ENCODE measurements at places on chromosomes 12 and 14. TPM values are rescaled to one million over a fixed set of nuclear protein-coding genes. Genes with fewer than 3 reads are reported as not detected.
A peak's percentile ranks its signal among the peaks of the same experiment; 100 is the strongest.

MORN3 gene
- 0.26 TPM for total RNA-seq

GRCh38 chr14:30983858-30984257 lies 41.6 kb upstream of the AP4S1 start:
- DNase-seq: no peak

DNA sequence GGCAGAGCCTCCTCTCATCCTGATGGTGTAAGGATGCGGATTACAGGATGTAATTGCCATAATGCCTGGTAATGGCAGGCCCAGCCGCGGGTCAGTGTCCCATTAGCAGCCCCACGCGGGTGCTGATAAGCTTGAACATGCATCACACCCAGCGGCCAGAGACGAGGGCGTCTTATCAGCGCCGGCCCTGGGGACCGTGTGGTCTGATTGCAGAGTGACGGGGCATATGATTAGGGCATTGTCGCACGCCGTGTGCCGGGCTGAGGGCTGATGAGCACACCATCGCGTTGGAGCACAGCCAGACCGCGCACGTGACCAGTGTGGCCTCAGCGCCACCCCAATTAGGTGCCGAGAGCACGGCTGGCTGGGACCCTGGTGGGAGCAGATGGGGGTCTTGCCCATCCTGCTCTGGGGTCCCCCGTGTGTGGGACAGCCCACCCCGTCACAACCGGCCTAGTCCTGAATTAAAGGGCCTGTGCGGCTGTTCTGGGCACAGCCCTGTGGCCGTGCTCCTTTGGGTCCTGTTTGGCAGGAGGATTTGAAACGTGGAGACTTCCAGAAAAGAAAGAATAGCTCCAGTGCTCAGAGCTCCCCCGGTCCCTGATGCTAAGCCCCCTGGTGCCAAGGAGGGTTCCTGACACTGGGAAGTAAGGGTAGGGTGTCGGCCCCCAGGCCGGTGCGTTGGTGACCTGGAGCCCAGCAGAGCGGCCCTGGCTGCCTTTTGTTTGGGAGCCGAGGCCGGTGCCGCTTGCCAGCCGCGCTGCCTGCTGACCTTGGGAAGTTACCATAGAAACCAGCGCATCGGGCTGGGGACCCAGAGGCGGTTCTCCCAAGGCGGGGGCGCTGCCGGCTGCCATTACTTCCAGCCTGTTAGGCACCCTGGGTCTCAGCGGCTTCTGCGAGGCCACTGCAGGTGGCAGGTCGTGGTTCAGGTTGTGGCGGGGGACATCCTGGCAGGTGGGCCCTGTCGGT lies 20.7 kb downstream of the KIF26A start:
- no peak for DNase-seq

DNA sequence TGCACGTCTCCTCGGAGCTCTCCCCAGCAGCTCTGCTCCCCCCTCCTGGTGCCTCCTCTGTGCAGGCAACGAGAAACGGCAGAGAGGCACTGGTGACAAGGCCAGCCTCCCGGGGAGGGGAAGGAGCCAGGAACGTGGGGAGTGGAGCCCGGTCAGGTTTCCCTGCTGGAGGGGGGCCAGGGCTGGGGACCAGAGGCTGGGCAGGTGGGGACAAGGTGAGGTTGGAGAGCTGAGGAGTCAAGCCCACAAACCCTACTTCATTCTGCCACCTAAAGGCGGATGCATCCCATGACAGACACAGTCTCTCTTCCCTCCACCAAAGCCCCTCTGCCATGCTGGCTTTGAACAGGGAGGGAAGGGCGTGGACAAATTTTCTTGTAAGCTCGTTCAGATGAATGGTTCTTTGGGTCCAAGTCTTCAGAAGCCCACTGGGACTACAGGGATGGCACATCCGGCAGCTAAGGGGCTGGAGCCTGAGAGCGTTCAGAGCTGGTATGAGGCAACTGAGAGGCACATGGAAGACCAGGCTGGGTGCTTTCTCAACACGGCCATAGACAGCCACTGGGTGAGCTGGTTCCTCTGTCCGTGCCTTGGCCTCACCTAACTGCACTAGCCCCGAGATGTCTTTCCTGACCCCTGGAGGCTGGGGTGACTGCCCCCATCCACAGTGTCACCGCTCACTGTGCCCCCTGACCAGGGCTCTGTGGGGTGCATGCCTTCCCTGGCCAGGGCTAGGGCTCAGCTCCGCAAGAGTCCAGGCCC lies 105.9 kb downstream of the RBM19 start:
- no peak for DNase-seq

DNA sequence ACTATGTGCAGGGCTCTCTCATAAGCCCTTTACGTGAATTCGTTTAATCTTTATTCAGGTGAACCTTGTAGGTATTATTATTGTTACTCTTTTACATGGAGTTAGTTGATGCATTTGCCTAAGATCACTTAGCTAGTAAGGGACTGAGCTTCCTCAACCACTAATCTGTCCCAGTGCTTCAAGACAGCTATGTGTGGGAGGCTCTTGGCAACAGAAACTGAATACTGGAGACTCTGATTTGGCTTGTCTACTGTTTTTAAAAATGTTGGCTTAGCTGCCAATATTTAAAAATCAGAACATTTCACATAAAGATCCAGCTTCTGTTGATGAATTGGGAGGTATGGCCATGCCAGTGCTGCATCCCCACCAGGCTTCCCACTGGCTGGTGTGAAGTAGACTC lies 6.8 kb downstream of the KNTC1 start:
- no peak for DNase-seq

- peak; percentile 25 for DNase-seq
Measured at GRCh38 chr12:12334367-12335040, 15.5 kb downstream of the MANSC1 start.

- DNase-seq: no peak
Measured at GRCh38 chr12:50806176-50806575, 36.5 kb upstream of the TMPRSS12 start.

DPPA3 gene
- not detected for total RNA-seq

A2M gene
- 24.3 TPM for total RNA-seq

DNA sequence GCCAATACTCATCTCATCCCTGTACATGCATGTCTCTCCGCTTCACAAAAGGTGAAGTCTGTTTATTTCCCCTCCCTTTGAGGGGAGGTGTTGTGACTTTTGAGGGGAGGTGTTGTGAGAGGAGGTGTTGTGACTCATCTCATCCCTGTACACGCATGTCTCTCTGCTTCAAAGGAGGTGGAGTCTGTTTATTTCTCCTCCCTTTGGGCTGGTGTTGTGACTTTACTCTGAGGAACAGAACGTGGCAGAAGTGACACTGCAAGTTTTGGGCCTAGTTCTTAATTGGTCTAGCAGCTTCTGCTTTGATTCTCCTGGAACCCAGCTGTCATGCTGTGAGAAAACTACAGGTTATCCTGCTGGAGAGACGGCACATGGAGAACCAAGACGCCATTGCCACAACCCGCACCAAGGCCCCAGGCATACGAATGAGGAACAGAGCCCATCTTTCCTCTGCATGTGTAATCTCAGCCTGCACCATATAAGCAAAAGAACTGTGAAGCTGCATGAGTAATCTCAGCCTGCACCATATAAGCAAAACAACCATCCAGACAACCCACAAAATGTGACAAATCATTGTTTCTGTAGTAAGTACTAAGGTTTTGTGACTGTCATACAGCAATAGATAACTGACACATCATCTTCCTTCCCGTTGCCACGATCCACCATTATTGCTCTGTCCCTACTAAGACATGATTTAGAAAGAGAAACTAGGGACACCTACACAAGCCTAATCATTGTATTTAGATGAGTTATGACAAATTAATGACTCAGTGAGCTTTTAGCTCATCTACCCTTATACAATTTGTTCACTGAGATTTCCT lies 30.0 kb downstream of the GALNT4 start:
- DNase-seq: peak; percentile 7

DNA sequence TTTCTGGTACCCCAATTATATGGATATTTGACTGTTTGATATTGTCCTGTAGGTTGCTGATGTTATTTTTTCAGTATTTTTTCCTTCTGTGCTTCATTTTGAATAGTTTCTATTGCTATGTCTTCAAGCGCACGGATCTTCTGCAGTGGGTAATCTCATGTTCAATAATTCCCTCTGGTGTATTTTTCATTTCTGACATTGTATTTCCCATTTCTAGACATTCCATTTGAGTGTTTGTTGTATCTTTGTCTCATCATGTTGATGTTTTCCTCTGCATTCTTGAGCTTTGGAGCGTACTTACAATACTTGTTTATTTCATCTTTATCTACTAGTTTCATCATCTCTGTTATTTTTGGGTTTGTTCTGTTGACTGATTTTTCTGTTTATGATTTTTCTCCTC lies 22.0 kb downstream of the TSPAN9 start:
- no peak for DNase-seq

DNA sequence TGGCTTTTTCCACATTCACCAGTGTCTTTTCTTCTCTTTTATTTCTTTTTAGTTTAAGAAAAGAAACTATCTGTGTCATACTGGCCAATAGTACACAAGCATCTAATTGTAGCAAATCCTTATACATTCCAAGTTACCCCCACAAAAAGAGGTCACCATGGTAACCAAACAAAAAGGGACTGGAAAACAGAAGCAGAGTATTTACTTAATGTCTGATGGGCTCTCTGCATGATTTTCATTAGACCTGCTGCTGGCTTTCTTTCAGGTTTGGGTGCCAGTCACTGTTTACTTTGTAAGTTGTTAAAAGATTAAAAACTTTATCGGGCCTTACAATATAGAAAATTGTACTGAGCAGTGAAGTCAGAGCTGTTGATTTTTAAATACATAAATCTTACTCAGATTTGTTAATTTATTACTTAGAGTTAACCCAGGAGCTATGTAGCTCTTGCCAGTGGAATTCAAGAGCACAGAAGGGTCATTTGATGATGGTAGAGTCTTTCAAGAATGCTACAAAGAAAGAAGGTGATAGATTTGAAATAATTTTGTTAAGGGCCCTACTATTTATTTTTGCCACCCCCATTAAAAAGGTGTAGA lies 123.9 kb downstream of the BRMS1L start:
- DNase-seq: no peak

IFI27 gene
- 54.5 TPM for total RNA-seq

OR4K17 gene
- not detected for total RNA-seq

TRIM9 gene
- total RNA-seq: not detected

GRCh38 chr14:34065690-34066391 lies 115.0 kb upstream of the EGLN3 start:
- no peak for DNase-seq

All from dermis microvascular lymphatic vessel endothelial cell (primary cell).